Activated naive CD4-positive, alpha-beta T cell (primary cell): ENCODE measurements at places on chromosomes 12 and 14.

GRCh38 chr12:124736115-124737039, 127.3 kb downstream of the SCARB1 start:
- DNase-seq, result no peak

GRCh38 chr14:56482310-56482911, 97.2 kb upstream of the TMEM260 start:
- no peak for DNase-seq

DNA sequence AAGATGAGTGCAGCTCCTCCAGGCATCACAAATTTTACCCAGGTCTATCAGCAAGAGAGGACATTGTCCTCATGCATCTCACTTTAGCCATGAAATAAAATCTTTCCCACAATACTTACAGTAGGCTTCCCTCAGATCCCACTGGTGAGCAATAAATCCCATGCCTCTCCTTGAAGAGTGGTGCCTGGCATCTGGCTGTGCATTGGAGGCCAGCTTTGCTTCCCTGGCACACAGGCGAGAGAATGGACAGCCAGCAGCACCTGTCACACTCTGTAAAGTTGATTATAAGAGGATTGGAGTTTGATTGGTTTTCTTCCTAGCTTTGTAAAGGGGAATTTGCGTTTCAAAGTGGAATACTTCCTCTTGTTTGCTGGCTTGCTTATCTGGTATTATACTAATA, 1153.9 kb downstream of the AACS start:
- DNase-seq, result no peak

GRCh38 chr14:61543946-61544345, 151.4 kb upstream of the HIF1A start:
- DNase-seq, result no peak
